ENCODE measurements at places on chromosomes 5 and 9.

DNA sequence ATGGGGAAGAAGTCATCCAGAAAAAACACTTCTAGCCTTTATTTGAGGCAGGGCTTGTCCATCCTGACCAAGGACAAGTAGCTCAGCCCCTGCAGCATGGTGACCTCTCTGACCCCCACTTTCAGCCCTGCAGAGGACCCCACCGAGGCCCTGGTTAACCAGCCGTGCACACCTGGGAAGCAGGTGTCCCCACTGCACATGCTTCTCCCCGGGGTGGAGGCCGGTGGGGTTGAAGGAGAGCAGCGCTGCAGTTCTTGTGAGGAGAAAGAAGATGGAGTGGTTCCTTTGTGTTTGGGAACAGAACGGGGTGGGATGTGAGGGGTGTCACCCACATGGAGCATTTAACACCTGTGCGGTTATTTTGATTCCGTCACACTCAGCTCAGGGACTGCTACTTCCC, 21.1 kb upstream of the ZBTB34 start:
- no peak for DNase-seq

DNA sequence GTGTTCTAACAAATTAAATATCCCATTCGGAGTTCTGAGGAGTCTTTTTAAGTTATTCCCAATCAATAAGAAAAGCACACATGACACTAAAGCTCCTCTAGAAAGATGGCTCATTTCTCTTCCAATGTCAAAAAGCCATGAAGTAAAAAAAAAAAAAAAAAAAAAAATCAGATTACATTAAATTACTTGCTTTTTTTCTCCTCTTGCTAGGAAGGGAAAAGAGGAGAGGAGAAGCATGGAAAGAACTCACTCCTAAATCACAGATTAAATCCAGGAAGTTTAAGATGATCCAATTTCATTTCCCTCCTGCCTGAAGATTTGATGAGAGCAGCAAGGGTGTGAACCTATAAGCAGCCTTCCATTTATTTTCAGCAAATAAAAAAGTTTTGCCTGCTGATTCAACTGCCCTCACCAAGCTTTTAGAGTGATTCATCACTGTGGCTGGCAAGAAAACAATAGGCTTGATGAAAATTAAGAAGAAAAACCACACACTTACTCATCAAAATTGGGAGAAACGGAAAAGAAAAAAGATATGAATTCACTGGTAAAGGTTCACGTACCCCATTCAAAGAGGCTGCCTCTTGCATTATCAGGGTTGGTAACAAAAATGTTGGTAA, 19.7 kb downstream of the MYO10 start:
- no peak for DNase-seq

GRCh38 chr9:13209498-13209897, 70.0 kb downstream of the MPDZ start:
- no peak for DNase-seq

DNA sequence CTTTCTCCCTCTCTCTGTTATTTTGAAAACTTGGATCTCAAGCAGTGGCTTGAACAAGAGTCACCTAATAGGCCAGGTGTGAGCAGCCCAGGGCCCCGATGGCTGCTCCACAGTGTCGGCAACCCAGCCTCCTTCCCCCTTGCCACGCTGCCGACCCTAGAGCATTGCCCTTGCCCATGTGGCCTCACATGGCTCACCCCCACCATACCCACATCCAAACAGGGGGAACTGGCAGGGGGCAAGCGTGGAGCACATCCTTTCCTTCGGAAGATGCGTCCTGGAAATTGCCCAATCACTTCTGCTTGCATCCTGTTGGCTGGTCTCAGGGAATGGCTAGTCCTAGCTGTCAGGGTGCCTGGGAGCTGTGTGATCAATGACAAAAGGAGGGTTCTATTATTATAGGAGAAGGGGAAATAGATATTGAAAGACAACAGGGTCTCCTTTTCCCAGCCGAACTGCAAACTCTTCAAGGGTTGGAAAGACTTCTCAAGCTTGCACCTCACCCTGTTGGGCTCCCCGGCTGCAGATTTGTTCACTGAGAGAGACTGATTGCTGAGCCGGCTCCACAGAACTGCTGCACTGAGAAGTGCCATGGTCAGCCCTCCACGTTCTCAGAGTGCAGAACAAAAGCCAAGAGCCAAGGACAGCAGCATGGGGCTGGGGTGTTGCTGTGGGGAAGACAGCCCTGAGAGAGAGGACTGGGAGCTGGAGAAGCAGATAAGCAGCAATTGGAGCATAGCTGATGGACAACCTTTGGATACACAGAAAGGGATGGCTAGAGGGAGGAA, 8.3 kb upstream of the TIFAB start:
- no peak for DNase-seq

DNA sequence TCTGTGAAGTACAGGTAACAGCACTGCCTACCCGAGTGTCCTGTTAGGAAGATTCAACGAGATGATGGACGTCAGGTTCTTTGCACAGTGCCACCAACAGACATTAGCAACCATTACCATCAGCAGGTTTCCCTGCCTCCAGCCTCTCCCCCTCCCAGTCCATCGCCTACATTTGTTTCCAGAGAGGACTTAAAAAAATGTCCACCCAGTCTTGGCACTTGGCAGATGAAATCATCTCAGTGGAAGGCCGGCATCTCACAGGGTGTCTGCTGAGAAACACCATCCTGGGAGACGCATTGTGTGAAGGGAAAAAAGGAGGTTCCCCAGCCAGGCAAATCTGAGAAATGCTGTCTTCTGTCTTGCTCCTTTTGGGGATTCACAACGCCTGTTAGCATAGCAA, 58.2 kb downstream of the CRB2 start:
- DNase-seq = no peak

All from CD4-positive, alpha-beta T cell treated with Interleukin-17A for 4 hours (primary cell).